ENCODE measurements at places on chromosomes 7 and 10.
A peak's percentile ranks its signal among the peaks of the same experiment; 100 is the strongest.

DNA sequence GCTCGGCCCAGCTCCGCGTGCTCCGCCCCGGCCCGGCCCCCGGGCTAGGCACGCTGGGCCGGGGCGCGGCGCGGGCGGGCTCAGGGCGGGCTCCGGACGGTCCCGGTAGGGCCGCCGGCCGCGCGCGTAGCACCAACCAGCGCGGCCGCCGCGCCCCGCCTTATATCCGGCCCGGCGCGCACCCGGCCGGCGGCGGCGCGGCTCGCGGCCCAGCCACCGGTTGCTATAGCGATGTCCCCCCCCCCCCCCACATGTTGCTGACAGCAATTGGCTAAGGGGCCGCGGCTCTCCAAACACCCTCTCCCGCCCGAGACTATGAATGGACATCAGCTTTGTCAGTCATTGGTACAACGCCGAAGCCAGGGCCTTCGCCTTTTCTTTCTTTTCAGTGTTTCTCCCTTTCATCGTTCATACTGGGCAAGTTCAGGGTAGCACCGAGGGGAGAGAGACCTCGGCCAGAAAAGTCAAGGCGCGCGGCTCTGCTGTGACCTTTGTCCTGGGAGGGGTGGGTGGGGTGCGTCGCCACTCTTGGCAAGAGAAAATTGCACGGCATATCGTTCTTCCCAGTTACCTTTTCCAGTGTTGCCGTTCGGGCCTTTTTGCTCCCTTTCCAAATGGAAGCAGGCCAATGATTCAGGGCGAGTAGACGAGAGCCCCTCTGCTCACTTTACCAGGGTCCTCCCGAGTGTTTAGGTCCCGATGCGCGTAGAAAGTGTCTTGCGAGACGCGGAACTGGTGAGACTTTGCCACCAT is 354.2 kb downstream of the DNAJB6 start:
- peak; percentile 14 for DNase-seq

- DNase-seq, result no peak
Observed at GRCh38 chr7:129742256-129742655, 130.7 kb downstream of the NRF1 start.

DNA sequence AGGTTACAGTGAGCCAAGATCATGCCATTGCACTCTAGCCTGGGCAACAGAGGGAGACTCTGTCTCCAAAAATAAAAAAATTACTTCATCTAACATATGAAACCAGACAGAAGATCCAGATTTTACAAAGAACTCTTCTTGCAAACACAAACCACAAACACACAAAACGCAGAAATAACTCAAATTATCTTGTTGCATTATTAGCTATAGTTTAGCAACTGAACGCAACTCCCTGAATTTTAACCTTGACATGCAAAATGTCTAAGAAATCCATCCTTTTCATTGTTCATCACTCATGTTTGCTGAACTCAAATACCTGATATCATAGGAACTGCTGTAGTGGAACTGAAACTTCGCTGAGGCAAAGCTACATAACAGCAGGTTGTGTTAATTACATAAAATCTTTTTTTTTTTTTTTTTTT is 64.1 kb downstream of the MICU1 start:
- DNase-seq, result no peak

GRCh38 chr7:33494474-33494873 is 365.1 kb downstream of the BBS9 start:
- DNase-seq, result no peak

DNA sequence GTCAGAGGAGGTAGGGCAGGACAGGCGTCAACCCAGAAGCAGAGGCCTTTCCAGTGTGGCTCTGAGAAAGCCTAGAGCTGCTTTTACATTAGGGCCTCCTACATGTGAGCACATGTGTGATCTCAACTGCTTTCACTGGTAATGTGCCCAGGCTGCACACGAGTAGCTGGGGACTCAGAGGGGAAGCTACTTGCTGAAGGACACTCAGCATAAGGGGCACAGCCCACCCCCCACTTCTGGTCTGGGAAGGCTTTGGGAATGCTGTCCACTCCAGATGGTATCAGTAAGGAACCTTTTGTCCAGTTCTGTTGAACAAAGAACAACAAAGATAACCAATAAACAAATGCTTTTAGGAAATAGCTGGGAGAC is 18.9 kb downstream of the PRF1 start:
- DNase-seq, result no peak

DNA sequence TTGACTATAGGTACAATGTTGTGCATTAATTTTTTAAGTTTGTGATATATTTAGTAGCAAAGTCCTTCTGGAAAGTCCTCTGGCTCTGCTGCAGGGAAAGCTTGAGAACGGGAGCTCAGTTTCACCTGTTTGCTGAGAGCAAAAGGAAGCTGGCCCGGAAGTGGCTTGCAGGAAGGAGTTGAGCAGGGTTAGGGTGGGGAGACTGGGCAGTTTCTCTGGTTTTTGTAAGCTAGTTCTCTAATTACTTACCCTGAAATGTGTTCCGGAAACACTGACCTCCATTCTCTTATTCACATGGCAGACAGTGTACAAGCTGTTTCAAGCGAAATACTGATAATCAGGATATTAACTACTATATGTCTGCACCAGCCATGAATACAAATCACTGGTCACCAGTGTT is 22.3 kb downstream of the MAP3K8 start:
- DNase-seq, result no peak

DNA sequence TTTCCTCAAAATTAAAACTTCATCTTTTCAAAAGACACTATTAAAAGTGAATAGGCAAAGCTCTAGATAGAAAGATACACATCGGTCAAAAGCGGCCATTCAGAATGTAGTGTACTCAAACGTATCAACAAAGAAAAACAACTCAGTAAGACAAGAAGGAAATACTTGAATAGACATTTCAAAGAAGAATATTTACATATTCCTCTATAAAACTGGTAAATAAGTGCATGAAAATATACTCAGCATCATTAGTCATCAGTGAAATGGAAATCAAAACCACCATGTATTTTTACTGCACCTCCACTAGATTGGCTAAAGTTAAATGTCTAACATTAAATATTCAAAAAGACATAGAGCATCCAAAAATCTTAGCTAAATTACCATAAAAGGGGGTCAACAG is 551.1 kb upstream of the SORCS1 start:
- DNase-seq, result no peak

DNA sequence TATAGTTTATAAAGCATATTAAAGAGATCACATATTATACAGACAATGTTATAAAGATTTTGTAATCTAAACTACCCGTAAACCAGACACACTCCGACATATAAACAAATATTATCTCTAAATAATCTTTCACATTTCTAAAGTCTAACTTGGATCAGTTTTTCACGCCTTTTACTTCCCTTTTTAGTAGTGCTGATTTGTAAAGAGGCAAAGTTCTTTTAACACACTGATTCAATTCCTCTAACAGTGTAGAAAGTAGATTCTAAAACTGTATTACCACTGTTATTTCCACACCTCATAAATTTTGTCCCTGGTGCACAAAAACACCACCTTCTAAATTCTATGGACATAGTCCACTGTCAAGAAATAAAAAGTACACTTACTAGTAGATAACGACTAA is 230.9 kb downstream of the DOCK4 start:
- DNase-seq, result no peak

GRCh38 chr10:114131094-114131493 is 42.9 kb downstream of the CCDC186 start:
- no peak for DNase-seq

- no peak for DNase-seq
Observed at GRCh38 chr10:126687121-126687606, 16.7 kb upstream of the C10orf90 start.

GRCh38 chr7:44977959-44978335 is 868 bp downstream of the MYO1G start:
- no peak for DNase-seq

DNA sequence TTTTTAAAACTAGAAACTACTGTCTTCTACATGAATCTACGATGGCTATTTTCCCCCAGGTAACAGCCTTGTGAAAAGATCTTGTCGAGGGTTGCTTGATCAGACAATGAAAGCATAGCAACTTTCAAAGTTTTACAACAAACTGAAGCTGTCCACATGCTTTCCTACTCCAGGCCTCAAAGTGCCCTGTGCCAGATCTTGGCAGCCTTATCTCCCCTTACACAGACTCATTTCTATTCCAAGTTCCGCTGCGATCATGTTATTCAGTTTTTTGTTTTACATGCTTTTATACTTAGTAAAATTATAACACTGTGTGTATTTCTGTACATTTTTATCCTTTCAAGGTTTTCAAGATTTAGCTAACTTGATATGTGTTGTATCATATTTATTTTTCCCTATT is 661.7 kb upstream of the SORCS1 start:
- no peak for DNase-seq

DNA sequence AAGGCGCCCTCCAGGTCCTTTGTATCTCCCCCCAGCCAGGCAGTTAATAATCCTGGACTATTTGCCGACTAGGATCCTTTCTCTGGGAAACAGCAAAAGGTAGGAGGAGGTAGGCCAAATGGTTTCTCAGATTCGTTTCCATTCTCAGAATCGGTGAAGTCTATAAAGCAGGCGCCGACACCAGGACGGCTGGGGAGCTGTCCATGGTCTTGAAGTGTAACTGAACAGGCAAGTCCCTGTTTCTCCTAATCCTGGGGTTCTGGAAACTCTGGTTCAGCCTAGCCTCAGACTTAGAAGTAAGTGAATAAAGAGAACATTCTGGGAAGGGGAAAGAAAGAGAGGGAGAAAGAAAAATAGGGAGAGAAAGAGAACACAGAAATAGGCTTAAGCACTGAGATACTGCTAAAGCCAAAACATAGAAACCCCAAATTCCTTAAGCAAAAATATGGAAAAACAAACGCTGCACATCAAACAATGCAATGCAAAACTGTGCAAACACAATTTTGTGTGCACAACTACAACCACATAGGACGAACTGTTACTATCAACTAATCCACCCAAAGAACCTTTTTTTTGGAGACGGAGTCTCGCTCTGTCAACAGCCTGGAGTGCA is 11.1 kb upstream of the INA start:
- DNase-seq, result no peak

DNA sequence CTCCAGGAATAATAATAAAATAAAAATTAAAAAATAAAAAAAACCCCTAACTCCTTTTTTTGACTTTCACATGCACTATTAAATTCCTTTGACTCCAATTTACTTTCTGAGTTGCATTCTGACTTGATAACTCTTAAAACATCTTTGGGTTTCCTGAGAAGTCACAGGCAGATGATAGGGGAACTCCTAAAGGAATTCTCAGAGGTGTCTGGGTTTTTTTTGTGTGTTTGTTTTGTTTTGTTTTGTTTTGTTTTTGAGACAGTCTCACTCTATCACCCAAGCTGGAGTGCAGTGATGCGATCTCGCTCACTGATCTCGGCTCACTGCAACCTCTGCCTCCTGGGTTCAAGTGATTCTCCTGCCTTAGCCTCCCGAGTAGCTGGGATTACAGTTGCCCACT is 52.7 kb upstream of the APBB1IP start:
- DNase-seq, result no peak

GRCh38 chr7:149869291-149869650 is 4.5 kb upstream of the ATP6V0E2 start:
- DNase-seq, result no peak
